Nephron progenitor cell (in vitro differentiated cells): ENCODE measurements at places on chromosomes 12 and 14.

DNA sequence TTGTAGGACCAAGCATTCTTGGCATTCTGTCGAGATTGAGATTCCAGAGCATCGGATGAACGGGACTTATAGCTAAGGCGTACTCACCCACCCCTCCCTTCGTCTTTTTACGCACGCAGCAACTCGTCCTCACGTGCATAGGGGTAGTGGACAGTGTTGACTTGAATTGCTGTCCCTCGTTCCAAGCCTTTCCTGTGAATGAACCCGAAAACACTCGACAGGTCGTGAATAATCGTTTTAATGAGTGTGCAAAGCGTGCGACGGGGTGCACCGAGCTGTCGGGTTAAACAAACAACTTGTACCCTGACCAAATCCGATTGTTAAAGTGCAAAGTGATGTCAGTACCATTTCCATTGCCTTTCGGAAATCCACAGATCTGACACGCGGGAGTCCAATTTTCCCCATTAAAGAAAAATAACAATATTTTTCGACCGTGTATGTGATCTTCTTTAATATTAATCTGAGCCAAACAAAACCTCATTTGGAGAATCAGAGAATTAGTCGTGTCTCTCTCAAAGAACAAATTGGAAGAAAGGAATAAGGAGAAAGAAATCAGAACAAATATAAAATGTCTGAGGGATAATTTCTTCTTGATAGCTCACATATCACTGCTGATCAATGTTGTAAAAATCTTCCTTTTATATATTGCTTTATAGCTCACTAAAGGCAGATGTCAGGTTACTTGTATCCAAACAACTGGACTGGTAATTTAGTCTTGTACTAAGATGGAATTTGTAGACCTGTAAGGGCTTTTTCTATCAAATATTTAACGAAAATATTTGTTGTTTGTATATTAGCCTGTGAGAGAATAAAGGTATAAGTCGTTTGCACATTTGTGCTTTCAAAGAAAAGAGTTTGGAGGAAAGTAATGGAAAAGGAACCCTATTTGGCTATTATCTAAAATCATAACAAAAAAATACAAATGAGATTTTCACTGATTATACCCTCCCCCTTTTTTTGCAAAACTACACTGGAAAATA lies 11.8 kb downstream of the FOXG1 start:
- H3K27ac ChIP-seq, result no peak overlapping the region
- DNase-seq, result no peak
- H3K4me3 ChIP-seq, result no peak overlapping the region
- H3K36me3 ChIP-seq, result no peaks in the 10 kb centered on the region
- peaks cover 5% of the 10 kb centered on the region for H3K4me1 ChIP-seq
- peaks cover 100% of the 10 kb centered on the region for H3K27me3 ChIP-seq

- peaks cover 16% of the 10 kb centered on the region for H3K27me3 ChIP-seq
- H3K27ac ChIP-seq, result no peak overlapping the region
- DNase-seq, result no peak
- H3K36me3 ChIP-seq, result peaks cover 6% of the 10 kb centered on the region
Measured at GRCh38 chr12:109555431-109556315, 17.6 kb downstream of the MMAB start.

GRCh38 chr12:130530429-130530828 lies 185.7 kb downstream of the RIMBP2 start:
- no peaks in the 10 kb centered on the region for H3K36me3 ChIP-seq
- peaks cover 24% of the 10 kb centered on the region for H3K27me3 ChIP-seq
- H3K4me3 ChIP-seq, result no peak overlapping the region
- no peaks in the 10 kb centered on the region for H3K4me1 ChIP-seq
- DNase-seq, result no peak
- no peak overlapping the region for H3K27ac ChIP-seq

DNA sequence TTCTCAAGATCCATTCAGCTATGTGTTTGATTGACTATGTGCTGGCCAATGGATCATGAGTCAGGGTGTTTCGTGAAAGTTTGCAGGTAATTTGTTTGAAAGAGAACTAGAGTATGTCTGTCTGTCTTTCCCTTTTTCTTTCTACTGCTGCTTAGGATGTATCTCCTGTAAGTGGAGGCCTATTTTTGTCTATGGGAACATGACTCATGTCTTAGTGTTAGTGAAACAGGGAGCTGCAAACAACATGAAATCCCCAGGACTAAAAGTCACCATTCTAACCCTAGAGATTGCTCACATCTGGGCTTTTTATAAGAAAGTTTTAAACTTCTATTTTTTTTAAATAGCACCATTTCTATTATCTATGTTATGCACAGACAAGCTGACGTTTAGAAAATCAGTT lies 333.0 kb downstream of the CCER1 start:
- DNase-seq, result no peak
- H3K4me3 ChIP-seq, result no peak overlapping the region
- H3K36me3 ChIP-seq, result no peaks in the 10 kb centered on the region

- no peak overlapping the region for H3K27ac ChIP-seq
- no peaks in the 10 kb centered on the region for H3K36me3 ChIP-seq
- peaks cover 5% of the 10 kb centered on the region for H3K4me1 ChIP-seq
Measured at GRCh38 chr12:107138990-107139389, 45.6 kb upstream of the CRY1 start.

GRCh38 chr14:71467361-71467811 lies 464.8 kb upstream of the RGS6 start:
- peaks cover 48% of the 10 kb centered on the region for H3K36me3 ChIP-seq
- H3K4me3 ChIP-seq, result no peak overlapping the region
- peaks cover 3% of the 10 kb centered on the region for H3K27me3 ChIP-seq
- no peak for DNase-seq
- no peak overlapping the region for H3K27ac ChIP-seq
